Omental fat pad (tissue), 4 donors: ENCODE measurements at places on chromosomes 3 and 15. TPM values are rescaled to one million over a fixed set of nuclear protein-coding genes. Genes with fewer than 3 reads are reported as not detected.

DNA sequence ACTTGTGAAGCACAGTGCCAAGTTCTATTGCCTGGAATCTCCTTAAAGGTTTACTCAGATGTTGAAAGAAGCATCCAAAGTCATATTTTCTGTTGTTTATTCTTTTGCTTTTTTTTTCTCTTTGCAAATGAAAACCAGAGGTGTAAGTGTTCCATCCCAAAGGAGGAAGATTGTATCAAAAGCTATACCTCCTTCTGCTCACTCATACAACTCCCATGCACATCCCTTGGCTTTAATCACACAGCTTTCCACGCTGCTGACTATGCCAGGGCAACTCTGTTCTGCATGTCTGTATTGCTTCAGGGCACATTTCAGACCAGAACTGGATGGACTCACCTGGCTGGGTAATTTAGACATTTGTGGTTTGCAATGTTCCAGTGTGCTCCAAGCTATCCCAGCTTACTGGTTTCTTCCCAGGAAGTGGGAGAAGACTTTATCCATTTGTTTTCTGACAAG, 399.6 kb upstream of the TBL1XR1 start:
- no peak for DNase-seq

Gene ACKR4
- 2.8 TPM for total RNA-seq

Gene HRG
- not detected for total RNA-seq

Gene SLC9C1
- 1.9 TPM for total RNA-seq

GRCh38 chr15:78259232-78259631, 5.1 kb upstream of the DNAJA4 start:
- no peak for DNase-seq
